Right atrium auricular region (tissue), 2 donors: ENCODE measurements at places on chromosomes 11 and 22. TPM values are rescaled to one million over a fixed set of nuclear protein-coding genes. Genes with fewer than 3 reads are reported as not detected.

The CARNS1 gene
- 9.7 TPM for total RNA-seq

The CTSW gene
- total RNA-seq: 0.39 TPM

The TESMIN gene
- 0.47 TPM for total RNA-seq

The SYT8 gene
- total RNA-seq: not detected

The DBX1 gene
- not detected for total RNA-seq

DNA sequence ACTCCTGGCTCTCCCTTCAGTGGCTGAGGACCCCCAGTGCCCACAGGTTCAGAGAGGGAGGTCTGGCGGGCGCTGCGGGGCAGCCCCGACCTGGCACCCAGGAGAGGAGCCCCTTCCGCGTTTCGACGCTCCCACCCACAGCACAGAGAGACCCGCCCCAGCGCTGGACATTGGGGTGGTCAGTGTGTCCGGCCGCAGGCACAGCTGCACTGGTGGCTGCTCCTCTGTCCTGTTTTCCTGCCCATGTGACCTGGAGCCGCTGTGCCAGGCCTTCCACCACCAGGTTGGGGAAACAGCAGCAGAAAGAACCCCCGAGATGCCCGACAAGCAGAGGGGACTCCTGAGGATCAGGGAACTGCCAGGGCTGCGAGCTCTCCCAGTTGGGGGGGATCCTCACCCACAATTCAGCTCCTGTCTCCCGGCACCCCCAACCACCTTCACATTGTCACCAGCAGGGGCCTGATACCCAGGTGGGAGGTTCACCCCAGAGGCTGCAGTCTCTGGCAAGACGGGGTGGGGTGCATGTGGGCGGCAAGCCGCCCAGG lies 13.6 kb downstream of the KRTAP5-5 start:
- no peak overlapping the region for H3K27ac ChIP-seq
- H3K36me3 ChIP-seq: no peaks in the 10 kb centered on the region
- DNase-seq: no peak

DNA sequence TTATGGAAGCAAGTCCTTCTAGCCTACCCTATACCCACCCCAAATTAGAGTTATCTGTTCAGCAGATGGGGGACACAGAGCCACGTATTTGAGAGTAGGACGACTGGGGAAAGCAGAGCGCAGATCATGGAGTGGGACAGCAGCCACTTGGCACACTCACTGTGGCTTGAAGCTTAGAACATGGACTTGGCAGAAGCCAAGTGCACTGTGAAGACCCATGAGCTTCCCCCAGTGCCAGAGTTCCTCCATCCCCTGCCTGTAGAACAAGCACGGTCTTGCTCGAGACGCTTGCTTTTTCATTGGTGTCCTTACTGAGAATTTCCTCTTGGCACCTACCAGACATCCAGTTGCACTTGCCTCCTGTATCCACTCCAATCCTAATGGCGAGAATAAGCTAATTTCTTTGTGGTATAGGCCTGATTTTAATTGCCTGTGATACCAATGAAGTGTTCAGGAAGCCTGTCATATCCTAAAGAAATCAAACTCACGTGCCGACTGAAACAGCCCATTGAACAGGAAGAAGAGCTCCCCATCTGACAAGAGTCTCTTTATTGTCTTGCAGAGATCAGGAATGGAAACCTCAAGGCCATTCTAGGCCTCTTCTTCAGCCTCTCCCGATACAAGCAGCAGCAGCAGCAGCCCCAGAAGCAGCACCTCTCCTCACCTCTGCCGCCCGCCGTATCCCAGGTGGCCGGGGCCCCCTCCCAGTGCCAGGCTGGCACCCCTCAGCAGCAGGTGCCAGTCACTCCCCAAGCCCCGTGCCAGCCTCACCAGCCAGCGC lies 166.9 kb downstream of the NAV2 start:
- H3K4me1 ChIP-seq: no peaks in the 10 kb centered on the region
- H3K27me3 ChIP-seq: no peaks in the 10 kb centered on the region
- H3K4me3 ChIP-seq: no peak overlapping the region
- H3K27ac ChIP-seq: no peak overlapping the region

GRCh38 chr22:21919526-21920307 lies 32.9 kb downstream of the PPM1F start:
- no peak overlapping the region for H3K27ac ChIP-seq
- H3K36me3 ChIP-seq: peaks cover 11% of the 10 kb centered on the region

DNA sequence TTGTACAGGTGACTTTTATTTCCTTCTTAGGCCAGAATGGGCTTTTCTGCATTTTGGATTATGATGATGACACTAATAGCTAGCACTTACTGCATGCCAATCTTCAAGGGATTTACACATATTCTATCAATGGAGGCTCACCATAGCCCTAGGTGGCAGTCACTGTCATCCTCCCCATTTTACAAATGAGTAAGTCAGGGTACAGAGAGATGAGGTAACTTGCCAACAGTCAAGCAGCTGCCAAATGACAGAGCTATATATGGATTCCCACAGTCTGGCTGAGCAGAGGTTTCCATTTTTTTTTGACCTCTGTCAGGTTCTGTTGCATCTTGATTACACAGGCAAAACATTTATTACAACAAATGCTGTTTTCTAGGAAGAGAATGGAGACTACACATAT lies 23.8 kb upstream of the C11orf96 start:
- DNase-seq: no peak
- H3K4me1 ChIP-seq: no peaks in the 10 kb centered on the region
- H3K27me3 ChIP-seq: no peaks in the 10 kb centered on the region
- peak overlapping the region; percentile 65 for H3K27ac ChIP-seq

- peaks cover 22% of the 10 kb centered on the region for H3K36me3 ChIP-seq
- H3K4me1 ChIP-seq: no peaks in the 10 kb centered on the region
- no peak for DNase-seq
- H3K27ac ChIP-seq: peak overlapping the region; percentile 69
- no peaks in the 10 kb centered on the region for H3K27me3 ChIP-seq
Observed at GRCh38 chr11:114134870-114135269, 75.4 kb downstream of the ZBTB16 start.

DNA sequence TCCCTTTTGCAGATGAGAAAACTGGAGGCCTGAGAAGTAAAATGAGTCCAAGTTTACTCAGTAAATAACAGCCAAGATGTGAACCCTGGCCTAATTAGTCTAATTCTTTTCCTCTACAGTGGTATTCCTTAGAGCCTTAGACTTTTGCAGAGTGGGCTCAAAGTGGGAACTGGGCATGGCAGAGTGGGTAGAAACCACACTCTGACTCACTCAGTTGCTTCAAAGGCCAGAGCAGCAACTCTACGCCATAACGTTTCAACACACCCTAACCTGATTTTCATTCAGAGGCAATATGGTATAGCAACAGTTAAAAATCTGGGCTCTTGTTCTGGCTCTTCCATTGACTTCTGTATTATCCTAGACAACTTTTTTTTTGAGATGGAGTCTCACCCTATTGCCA lies 2.8 kb downstream of the THRSP start:
- no peak overlapping the region for H3K27ac ChIP-seq
- peaks cover 13% of the 10 kb centered on the region for H3K36me3 ChIP-seq
- H3K27me3 ChIP-seq: no peaks in the 10 kb centered on the region
- no peak for DNase-seq
- no peaks in the 10 kb centered on the region for H3K4me1 ChIP-seq

DNA sequence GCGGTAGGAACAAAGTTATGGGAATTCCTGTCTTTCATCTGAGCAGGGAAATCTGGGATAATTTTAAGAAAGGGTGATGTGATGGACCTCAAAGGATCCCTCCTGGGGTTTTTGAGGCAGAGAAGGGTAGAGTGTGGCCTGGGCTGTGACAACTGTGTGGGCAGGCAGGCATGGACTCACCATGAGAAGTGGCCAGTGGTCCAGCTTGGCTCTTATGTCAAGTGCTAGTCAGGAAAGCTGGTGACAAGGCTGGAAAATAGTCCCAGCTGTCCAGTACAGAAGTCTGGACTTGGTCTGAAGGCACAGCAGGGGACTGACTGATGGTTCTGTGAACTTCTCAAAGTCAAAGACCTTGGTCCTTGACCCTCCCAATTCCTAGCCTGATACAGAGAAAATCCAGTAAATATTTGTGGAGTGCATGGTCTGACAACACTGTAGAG lies 1.7 kb downstream of the PPFIBP2 start:
- H3K4me1 ChIP-seq: peaks cover 33% of the 10 kb centered on the region
- no peak overlapping the region for H3K4me3 ChIP-seq
- no peak for DNase-seq
- H3K36me3 ChIP-seq: no peaks in the 10 kb centered on the region
- no peak overlapping the region for H3K27ac ChIP-seq

- no peaks in the 10 kb centered on the region for H3K36me3 ChIP-seq
- no peak overlapping the region for H3K27ac ChIP-seq
- H3K27me3 ChIP-seq: no peaks in the 10 kb centered on the region
- no peak overlapping the region for H3K4me3 ChIP-seq
- H3K4me1 ChIP-seq: no peaks in the 10 kb centered on the region
Observed at GRCh38 chr11:126138636-126139035, 72.8 kb downstream of the RPUSD4 start.

GRCh38 chr22:41672780-41673509 lies 15.7 kb downstream of the SNU13 start:
- H3K4me1 ChIP-seq: no peaks in the 10 kb centered on the region
- no peak for DNase-seq
- no peak overlapping the region for H3K4me3 ChIP-seq
- H3K27ac ChIP-seq: peak overlapping the region; percentile 57
